Endodermal cell (in vitro differentiated cells): ENCODE measurements at places on chromosomes 6 and 20.

DNA sequence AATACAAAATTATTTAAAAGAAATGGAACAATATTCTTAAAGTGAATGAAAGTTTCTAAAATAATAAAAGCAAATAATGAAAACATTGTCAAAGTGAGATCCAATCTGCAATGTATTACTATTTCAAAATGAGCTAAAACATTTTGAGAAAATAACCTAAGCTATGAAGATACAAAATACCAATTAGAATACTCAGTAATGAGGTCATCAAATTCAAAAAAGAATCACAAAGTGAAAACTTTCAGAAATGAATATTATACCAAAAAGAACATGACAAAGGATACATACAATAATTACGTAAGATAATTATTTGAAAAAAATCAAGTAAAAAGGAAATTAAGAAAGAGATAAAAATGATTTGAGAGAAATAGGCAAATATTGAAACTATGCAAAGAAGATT, 634.5 kb downstream of the EYS start:
- DNase-seq: no peak

- no peak for DNase-seq
These were observed 37.0 kb downstream of the RNF217 start for GRCh38 chr6:124999105-124999764.

- DNase-seq: peak; percentile 64
These were observed 668 bp downstream of the PKIB start for GRCh38 chr6:122610690-122611455.

DNA sequence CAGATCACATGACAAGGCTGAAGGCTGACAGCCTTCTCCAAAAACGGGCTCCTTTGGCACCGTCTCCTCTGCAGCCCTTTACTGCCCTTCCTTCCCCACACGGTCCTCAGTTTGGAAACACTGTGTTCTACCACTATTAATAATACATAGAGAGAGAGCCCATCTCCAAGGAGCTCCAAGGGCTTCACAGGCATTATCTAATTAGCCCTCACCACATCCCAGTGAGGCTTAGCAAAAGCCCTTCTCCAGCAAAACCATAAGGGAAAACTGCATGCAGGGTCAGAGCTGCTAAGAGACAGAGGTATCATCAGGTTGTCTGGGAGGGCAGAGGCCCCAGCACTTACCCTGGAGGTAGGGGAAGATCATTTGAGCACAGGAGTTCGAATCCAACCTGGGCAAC, 169.3 kb upstream of the JARID2 start:
- DNase-seq: no peak

- no peak for DNase-seq
These were observed 8.0 kb upstream of the PTPN1 start for GRCh38 chr20:50501972-50502745.

DNA sequence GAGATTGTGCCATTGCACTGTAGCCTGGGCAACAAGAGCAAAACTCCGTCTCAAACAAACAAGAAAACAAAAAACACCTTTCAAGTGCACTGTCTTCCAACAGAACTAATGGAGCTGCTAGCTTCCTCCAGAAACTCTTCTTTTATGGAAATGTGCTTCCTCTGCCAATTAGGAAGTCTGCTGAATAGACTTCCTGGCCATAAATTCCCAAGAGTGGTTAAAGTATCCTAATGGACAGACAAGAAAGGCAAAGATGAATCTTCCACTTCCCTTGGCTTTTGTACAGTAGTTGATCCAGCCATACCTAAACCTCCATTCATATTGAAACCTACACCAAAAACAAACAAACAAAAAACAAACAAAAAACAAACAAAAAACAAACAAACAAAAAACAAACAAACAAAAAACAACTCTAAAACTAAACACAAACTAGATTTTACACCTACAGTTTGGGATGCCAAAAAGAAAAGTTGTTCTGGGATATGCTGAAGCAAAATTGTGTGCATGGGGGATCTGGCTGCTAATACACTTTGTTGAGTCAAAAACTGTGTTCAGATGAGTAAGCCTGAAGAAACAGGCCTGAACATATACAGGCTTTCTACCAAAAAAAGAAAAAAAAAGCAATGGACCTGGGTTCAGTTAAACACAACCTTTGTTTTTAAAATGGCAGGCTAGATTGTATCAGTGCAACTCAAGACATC, 59.8 kb upstream of the CARMIL1 start:
- no peak for DNase-seq

DNA sequence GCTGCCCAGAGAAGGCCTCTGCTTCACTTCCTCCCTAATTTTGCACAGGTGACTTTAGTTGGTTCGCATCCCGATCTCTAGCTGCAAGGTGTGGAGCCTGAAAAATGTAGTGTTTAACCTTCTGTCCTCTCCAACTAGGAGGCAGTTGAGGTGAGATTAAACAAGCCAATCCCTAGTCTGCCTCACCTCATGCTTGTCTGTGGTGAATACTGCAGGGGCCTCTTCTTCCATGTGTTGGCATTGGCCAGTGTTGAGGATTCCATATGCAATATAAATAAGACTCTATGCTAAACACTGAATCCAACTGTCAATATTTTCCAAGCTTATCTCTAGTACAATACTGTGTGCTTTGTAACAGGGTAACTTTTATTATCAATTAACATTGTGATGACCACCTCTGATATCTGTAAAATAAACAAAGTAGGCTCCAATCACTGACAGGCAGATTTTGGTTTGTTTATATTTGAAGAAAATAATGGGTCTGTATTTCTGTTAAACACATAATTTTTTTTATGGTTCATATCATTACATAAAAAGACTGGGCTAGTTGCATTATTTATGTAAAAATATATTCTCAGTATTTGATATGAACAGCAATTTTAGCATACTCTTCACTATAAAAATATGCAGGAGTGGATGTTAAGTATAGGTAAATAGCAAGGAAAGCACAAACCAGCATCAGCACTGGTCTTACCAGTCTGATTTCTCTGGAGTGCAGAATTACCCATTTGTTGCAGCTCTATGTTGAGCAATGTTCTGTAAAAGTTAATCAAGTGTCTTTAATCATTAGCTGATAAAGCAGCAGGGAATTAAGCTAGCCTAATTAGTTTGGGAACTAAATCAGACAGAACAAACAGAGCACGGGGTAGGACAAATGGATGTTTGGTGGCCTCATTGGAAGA, 74.0 kb downstream of the ANKRD6 start:
- no peak for DNase-seq

DNA sequence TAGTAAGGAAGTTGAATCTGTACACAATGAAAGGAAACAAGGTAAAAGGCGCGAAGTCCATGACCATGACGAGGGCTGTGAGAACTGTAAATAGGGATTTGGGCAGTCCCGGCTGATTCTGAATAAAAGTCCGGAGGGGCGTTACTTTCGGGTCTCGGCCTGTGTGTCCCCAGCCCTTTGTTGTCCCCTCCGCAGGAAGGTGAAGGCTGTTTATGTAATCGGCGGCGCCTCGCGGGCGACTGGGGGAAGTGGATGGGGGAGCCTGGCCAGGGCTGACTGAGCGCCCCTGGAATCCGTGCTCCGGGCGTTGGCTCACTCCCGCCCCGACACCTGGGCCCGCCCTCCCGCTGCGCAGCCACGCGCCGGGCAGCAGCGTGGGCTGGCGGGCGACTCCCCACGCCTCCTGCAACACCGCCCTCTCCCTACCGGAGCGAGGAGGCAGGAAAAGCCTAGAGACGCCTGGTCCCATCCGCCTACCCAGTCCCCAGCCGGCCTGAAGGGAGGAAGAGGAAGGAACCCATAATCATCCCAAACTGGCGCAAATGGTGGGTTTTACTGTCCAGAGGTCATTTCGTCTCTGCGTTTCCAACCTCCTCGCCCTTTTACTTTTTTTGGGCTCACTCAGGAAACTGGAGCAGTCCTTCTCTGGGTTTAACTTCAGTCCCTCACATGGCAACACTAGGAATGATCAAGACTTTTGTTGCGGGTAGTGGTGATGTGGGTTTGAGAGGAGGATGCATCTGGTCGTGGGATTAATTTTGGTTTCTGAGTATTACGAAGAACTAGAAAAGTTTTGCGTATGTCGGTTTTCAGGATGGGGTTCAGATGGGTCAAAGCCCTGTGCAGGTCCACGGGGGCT, 12.1 kb downstream of the TRIM31 start:
- DNase-seq: peak; percentile 77

DNA sequence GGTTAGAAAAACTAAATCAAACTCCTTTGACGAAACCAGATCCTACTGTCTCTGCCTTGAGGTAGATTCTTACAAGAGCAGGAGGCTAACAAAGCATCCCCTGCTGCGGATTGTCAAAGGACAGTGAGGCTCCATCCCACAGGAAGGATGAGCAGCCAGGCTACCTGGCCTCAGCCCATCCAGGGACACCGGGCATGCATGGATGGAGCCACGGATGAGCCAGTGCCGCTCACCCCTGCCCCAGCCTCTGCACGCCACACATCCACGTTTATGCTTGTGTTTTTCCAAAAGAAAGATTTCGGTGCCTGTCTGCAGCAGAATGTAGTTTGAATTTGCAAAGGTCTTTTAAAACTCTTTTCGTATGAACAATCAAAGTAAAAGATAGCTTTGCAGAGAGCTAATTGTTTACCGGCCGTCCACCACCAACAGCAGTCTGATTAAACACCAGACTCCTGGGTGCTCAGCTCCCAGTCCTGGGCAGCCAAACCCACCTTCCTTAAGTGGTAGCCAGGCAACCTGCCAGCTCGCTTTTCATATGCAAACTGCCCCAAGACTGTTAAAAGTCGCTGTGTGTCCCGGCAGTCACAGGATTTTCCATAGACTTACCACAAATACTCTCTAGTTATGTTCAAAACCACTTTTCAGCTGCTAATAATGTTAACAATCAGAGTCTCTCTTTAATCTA, 999 bp downstream of the THBS2 start:
- peak; percentile 76 for DNase-seq

DNA sequence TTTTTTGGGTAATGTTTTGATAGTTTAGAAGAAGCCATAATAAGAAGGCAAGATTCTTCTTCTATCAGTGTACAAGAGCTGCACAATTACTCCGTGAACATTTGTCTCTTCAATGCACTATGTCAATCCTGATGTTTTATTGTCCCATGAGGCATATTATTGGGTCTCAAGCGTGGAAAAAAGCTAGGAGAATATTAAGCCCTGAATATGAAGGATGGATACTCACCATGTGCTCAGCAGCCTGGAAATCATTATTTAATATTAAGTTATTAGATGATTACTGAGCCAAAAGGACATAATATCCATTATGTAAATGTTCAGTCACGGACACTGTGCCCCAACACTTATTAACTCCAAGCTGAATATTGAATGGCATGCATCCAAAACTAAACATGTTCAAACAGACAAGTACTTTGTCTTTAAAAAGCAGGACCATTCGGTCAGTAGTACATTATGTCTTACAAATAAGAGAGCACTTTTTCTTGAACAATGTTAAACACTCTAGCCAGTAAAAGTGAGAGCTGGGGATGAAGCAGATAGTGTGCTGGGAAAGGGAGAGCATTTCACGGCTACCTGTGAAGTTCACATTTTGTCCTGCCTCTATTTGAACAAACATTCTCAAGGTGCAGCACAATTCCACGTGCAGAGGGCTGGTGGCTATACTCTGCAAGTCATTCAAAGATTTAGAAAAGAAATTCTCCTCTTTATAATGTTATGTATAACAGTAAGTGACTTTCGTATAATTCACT, 70.6 kb upstream of the CNR1 start:
- no peak for DNase-seq

DNA sequence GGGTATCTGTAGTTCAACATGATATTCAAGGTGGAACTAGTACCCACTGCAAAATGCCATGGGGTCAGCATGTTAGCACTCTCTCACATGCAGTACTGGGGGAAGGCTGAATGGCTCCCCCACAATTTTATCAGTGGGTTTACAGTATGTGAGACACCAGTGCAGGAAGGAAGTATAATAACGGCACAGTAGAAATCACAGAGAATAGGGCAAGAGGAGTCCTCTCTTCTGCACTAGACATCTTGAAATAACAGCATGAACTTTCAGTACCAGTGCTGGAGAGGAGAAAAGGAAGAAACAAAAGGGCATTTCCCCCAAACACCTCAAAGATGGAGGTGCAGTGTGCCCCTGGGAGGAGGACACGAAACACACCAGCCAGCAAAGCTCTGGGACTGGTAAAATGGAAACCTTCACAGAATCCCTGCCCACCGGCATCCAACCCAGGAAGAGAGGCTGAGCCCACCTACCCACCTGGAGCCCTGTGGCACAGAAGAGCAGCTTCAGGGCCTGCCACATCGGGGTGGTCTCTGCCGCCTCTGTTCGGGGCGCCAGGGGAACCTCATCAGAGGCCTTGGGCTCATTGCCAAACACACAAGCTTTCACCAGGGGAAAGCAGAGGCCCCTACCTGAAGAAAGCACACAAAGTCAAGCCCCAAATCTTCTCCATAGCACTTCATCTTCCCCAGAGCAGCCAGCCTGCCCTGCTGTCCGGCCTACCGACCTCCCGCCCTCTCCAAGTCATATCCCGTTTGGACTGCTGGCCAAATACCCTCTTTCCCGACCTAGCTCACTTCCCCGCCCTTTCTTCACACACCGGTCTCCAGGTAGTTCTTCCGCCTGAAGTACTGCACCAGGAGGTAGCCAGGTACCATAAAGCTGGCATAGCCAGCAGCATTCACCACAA, 1.2 kb downstream of the SLC35B2 start:
- no peak for DNase-seq

DNA sequence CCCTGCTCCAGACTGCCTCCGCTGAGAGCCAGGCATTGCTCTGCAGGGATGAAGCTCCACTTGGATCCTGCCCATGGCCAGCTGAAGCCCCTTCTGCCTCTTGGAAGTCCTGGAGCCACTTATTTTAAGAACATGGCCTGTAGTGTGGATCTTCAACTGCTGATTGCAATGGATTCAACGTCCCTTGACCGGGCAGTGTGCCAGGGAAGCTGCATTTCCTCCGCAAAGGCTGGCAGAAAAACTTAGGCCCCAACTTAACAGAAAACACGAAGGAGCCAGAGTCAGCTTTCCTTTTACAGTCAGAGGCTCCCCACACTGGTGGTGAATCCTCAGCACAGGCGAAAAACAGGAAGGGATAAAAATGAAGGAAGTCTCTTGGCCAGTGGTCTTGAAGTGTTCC, 26.3 kb upstream of the FOXQ1 start:
- DNase-seq: no peak

DNA sequence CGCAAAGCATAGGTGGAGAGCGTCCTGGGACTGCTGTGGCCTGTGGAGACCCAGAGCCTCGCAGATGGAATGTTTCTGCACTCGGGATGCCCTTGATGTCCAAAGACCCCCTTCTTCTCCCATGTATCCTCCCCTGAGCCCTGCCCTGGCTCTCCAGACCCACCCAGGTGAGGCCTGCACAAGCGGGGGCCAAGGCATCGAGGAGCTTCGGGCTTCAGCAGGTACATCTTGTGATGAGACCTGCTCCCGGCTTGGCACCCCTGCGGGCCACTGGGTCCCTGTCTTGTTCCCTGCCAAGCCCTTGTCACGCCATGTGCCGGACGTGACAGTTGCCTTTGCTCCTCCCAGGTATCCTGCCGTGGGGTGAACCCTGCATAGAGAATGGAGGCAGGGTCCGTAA, 85.2 kb downstream of the RAMACL start:
- DNase-seq: no peak
